ENCODE measurements at places on chromosomes 11 and 22.

GRCh38 chr11:126217491-126217890 lies 5.9 kb downstream of the FAM118B start:
- DNase-seq: no peak

DNA sequence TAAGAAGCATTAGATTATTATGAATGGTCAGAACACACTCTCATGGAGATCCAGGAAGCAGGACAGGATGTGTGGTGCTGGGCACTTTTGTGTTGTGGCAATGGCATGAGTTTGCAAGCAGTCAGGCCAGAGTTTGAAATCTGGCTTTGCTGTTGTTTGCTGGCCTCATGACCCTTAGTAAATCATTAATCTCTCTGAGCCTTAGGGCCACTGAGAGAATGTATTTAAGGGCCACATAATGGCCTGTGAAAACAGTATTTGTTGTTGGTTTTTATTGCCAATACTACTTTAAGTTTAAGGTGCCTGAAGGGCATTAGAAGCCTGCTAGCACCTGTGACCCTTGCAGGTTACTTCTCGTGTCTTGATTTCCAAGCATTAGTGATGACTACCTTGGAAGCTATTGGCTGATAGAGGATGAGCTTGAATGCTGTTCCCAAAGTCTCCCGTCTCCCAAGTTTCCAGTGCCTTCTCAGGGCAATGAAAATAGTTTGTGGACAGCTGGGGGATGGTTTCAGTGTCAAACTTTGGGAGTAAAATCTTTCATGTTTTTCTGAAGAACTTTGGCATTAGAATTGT lies 24.6 kb downstream of the STIM1 start:
- no peak for DNase-seq

DNA sequence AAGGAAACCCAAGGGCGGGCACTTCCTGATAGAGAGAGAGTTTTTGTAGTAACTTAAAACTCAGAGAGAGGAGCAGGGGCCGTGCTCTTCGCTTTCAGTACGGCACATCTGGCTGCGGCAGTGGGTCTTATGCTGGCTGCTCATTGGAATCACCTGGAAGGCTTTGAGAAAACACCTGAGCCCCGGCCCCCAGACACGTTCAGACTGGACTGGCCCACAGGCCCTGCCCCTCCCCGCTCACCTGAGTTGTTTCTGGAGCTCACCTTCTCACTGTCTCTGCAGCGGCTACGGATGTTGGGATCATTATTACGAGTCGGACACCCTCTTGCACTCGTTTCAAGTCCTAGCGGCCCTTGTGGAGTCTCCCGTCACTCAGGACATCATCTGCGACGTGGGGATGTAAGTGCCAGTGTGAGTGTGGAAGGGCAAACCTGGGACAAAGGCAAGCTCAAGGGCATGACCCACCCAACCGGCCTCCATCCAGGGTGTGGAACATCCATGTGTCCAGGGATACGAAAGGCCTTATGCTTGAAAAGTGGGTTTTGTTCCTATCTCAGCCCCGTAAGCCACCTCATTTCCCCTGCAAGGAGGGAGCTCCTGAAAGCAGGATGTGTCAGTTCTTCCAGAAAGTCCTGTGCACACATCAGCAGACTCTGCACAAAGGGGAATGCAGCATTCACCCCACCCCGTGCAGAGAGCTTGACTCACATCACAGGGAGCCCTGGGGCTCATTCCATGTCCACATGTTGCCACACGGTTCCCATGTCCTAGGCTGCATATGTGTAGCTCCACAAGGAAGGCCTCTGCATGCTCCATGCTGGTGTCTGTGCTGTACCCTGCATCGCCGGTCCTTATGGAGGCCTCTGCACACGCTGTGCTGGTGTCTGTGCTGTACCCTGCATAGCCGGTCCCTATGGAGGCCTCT lies 5.4 kb downstream of the NADSYN1 start:
- no peak for DNase-seq

- no peak for DNase-seq
Observed at GRCh38 chr11:58837707-58838388, 6.7 kb downstream of the GLYATL2 start.

GRCh38 chr11:46290598-46291309 lies 13.3 kb downstream of the CREB3L1 start:
- no peak for DNase-seq

GRCh38 chr11:19284881-19285280 lies 44.1 kb upstream of the E2F8 start:
- DNase-seq: no peak

- no peak for DNase-seq
Observed at GRCh38 chr11:118877487-118878162, 6.1 kb upstream of the CXCR5 start.

DNA sequence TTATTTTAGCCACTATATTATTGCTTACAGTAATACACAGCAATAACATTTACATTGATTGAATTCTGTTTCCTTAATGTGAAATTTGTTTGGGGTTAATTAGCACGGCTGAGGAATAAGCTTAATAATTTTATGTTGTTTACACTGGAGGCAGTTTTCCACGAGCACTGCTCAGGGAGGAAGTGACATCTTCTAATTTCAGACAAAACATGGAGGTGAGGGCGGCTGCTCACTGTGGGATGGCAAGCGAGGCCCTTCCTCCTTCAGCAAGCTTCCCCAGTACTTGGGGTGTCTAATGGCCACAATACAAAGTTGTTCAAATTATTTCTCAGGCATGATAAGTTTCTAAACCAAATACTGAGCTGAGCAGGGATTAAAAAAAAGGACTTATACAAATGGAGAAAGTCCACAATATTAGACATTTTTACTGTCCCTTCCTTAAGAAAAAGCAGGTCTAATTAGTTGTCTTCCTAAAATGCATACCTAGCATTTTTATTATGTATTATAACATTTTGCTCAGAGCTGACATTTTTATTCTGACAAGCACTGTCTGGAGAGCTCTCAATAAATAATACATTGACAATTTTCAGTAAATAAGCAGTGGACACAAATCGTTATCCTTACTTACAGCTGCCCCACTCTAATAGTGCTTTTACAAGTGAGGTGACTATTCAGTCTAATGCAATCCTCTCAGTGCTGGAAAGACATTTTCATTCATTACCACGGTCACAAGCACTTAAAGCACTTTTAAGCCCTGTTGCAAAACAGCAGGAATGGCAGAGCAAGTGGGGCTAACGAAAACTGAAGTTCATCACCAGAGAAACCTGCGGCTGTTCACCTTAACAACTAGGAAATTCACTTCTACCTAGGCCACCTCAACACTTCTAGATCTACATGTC lies 56.2 kb downstream of the SOX6 start:
- DNase-seq: no peak

DNA sequence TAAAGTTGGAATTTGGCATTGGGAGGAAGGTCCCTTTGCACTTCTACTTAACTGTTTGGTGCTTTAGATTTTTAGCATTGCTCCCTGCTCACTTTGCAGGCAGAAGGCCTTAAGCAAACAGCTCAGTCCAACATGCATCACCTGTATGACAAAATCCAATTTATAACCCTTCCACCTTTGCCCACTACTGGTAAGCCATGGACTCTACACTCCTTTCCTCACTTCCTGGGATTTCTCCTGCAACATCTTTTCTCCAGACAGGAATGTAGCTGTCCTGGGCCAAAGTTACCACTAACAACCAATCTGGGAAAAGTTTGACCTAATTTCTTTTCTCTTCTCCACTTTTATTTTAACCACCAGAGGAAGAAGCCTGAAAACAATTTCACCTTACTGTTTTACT lies 1.8 kb upstream of the OR2D2 start:
- DNase-seq: no peak

DNA sequence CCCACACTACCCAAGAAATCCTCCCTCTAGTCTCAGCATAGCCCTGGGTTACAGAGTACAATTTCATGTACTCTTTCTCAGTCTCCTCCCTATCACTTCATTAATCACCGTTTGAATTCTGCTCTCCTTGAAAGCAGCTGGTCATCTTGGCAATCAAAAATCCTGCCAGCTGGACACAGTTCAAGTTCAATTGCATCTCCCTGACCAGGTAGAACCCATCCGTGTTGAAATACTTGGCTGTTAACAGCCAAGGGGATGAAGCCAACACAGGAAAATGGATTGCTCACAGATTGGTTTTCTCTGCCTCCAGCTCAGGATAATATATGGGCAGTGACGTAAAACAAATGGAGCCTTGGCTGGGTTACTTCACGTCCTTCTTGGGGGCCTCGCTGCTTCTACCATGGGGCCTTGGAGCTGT lies 55.1 kb upstream of the GRK3 start:
- DNase-seq: no peak

- no peak for DNase-seq
Observed at GRCh38 chr11:46408407-46408986, 16.9 kb upstream of the CHRM4 start.

GRCh38 chr11:72720047-72720446 lies 32.2 kb downstream of the ARAP1 start:
- no peak for DNase-seq

GRCh38 chr11:7498193-7498592 lies 12.9 kb downstream of the OLFML1 start:
- no peak for DNase-seq

DNA sequence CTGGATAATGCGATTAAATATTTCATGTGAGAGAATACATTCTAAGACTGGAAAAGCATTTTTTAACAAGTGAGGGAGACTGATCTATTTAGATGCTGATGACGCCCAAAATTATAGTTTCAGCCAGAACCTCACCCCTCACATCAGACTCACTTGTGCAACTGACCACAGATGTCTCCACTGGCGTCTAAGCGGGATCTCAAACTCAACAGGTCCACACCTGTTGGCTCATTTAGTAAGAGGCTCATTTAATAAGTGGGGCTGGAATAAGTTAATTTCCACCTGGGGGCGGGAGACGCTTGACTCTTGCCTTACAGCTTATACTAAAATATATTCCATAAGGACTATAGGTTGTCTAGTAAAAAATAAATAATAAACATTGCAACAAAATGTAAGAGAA lies 47.5 kb downstream of the MORC2 start:
- no peak for DNase-seq

DNA sequence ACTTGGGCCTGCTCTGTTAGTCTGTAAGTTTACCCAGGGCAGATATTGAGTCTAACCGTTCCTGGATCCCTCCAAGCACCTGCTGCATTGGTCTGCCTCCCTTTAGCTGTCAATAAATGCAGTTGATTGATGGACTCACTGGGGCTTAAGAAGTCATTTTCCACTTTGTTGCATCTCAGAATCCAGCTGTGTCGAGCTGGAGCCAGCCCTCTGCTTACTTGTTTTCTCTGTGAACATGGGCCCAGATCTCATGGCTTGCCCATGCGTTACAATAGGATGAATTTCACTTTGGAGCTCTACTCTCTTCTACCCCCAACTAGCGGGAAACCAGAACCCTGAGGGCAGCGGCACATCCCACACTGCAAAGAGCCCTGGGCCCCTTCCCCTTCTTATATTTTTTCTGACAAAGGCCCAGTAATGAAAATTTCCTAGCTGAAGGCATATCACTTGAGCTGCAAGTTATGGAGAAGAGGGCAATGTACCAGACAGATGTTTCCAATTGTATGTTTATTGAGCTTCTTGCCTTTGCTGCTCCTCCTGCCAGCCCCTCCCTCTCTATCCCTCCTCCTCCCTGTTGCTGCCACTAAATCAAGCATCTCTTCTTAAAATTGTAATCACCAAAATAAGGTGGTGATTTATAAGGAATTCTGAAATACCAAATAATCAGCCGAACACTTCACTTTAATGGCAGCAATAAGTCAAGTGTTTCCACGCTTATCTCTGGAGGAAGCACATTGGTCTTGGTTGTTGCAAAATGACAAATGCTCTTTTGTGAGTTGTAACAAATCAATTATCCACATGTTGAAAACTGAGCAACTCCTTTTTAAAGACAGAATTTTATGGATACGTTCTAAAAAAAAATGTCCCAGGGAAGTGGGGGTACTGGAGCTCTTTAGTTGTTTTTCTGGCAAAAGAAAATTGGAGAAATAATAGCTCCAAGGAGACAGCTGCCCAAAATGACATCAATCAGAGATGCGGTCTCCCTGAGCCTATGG lies 212.3 kb upstream of the ZBED5 start:
- DNase-seq: no peak

DNA sequence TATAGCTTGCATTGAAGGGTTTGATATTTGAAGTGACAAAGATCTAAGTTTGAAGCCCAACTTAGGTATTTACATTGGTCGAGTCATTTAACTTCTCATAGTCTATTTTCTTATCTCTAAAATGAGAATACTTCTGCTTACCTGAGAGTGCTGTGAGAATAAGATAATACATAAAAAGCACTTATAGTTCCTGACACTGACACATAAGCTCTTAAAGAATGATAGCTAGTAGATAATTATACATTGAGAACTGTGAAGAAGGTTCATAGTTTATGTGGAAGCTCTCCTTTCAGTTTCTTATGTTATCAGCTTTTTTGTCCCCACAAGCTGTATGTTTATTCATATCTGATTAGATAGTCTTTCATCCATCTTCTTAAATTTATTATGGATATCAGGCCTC lies 4.8 kb downstream of the PPME1 start:
- DNase-seq: no peak

- DNase-seq: no peak
Observed at GRCh38 chr11:119590651-119591351, 138.2 kb downstream of the NECTIN1 start.

DNA sequence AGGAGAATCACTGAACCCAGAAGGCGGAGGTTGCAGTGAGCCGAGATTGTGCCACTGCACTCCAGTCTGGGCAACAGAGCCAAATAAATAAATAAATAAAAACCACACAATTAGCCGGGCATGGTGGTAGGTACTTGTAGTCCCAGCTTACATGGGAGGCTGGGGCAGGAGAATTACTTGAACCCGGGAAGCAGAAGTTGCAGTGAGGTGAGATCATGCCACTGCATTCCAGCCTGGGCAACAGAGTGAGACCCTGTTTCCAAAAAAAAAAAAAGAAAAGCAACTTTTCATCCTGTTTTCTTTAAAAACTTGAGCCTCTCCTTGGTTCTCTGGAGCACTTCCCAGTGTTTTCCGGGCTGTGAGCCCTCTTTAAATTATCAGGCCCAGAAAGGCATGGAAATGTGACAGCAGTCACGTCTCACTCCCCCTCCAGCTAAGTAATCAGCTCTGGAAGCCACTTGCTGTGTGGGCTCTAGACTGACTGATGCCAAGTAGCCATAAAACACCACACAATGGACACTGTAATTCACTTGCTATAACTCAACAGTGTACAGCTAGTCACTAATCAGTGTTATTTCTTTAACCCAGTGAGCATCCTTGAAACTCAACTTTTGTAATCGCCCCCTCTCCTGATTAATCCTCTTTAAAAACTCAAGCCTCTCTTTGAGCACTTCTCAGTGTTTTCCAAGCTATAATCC lies 13.0 kb upstream of the MCHR1 start:
- no peak for DNase-seq

DNA sequence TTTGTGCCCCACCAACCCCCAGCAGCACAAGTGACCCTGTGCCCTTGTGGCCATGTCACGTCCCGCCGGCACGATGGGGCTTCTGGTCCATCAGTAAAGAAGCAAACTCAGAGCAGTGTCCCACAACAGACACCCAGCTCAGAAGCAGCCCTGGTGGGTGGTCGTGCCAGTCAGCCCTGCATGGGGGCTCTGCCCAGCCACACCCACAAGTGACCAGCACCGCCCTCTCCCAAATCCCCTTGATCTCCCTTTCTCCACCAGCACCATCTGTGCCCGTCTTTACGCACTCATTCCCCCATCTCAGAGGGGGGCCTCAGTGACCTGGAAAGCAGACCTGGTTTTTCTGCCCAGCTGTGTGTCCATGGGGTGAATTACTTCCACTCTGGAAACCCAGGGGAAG lies 149.1 kb downstream of the DSCAML1 start:
- DNase-seq: no peak

GRCh38 chr11:116172851-116173250 lies 599.9 kb downstream of the BUD13 start:
- no peak for DNase-seq
